Effector memory CD4-positive, alpha-beta T cell (primary cell): ENCODE measurements at places on chromosomes 12 and 14.

DNA sequence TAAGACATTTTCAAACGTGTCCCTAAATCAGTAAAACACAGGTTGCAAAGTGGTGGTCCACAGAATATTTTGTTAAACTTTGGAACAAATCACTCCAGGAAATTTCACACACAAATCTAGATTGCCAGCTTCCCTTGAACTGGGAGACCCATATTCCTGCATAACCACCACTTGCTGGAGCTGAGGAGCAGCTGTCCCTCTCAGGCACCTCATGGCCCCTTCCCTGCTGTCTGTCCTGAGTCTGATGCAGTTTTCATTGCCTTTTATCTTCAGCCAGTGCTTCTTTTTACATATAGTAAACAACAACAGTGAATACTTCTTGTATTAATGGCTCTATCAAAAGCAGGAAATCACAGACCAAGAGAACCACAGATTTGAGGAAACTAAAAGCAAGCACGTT, 289.3 kb downstream of the MED13L start:
- H3K36me3 ChIP-seq = peaks cover 50% of the 10 kb centered on the region
- no peaks in the 10 kb centered on the region for H3K4me1 ChIP-seq
- DNase-seq = no peak
- H3K27me3 ChIP-seq = no peaks in the 10 kb centered on the region
- no peak overlapping the region for H3K27ac ChIP-seq
- H3K4me3 ChIP-seq = no peak overlapping the region

DNA sequence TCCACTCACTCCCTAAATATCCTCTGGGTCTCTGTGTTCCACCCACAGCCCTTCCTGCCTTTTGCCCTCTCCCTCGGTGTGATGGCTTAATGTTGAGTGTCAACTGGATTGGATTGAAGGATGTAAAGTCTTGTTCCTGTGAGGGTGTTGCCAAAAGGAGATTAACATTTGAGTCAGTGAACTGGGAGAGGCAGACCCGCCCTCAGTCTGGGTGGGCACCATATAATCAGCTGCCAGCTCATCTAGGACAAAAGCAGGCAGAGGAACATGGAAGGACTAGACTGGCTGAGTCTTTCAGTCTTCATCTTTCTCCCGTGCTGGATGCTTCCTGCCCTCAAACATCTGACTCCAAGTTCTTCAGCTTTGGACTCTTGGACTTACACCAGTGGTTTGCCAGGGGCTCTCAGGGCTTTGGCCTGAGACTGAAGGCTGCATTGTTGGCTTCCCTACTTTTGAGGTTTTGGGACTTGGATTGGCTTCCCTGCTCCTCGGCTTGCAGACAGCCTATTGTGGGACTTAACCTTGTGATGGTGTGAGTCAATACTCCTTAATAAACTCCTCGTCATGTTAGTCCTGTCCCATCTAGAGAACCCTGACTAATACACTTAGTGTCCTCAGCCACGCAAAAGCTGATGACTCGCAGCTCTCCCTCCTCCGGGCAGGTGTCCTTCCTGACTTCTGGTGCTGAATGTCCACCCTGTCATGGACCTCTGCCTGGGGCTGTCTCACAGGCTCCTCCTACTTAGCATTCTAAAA, 5.9 kb downstream of the DGLUCY start:
- H3K27ac ChIP-seq = no peak overlapping the region
- H3K36me3 ChIP-seq = peaks cover 5% of the 10 kb centered on the region
- H3K27me3 ChIP-seq = no peaks in the 10 kb centered on the region
- peaks cover 49% of the 10 kb centered on the region for H3K4me1 ChIP-seq

DNA sequence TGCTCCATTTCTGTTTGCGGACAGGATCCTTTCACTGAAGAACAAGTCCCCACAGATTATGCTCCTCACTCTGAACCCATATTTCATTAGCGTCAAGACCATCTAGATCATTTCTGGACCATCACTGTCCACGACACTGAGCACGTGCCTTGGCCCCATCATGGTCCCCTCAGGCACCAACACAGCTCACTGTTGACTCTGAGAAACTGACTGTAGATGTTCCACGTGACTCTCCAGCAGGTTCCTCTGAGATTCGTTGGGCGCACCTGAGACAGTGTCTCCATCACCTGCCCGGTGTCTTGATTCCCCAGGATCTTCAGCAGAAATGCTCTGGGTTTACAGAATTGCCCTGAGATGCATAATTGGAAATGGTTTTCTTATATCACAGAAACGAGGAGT, 985.4 kb downstream of the TMEM121 start:
- H3K27ac ChIP-seq = peak overlapping the region; percentile 44
- H3K36me3 ChIP-seq = no peaks in the 10 kb centered on the region
- no peak for DNase-seq

GRCh38 chr14:34302654-34303053, 159.4 kb downstream of the SPTSSA start:
- no peaks in the 10 kb centered on the region for H3K27me3 ChIP-seq
- H3K4me1 ChIP-seq = no peaks in the 10 kb centered on the region

DNA sequence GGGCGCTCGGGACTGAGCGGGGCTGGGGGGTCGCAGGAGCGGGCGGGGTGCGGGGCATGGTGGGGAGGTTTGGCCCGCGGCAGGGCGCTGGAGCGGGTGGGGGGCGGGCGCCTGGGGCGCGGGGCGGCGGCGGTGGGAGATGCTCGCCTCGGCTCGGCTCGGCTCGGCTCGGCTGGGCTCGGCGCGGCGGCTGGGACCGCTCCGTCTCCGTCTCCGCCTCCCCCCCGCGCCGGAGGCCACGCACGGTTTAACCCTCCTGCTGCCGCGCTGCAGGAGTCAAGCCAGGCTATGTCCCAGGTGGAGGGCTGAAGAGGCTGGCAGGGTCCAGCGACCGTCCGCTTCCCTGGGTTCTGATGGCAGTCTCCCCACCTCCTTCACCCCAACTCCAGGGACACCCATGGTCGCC, at the start of gene PIANP:
TSS of gene PIANP (minus strand) at position 170 of the 406 bp plus-strand sequence. CDS start 2,754 bp downstream, outside the sequence.
- H3K36me3 ChIP-seq = no peaks in the 10 kb centered on the region
- H3K27me3 ChIP-seq = peaks cover 15% of the 10 kb centered on the region
- DNase-seq = peak; percentile 21
- H3K4me1 ChIP-seq = peaks cover 17% of the 10 kb centered on the region

DNA sequence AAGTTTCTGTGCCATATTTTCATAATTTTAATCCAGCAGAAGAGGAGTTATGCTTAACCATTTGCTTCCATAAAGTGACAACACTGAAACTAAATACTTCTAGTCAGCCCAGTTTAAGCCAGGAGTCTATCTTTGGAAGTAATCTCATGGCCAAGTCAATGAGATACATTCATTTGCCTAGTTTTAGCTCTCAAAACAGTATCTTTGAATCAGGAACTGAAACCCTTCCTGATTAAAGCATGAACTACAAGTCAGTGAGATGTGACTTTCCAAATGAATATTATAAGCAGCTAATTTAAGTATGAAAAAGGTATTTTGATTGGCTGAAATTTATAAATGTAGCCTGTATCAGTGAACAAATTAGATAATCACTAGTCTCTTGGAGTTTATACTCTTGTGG, 491.5 kb downstream of the SLC6A15 start:
- no peaks in the 10 kb centered on the region for H3K4me1 ChIP-seq
- DNase-seq = no peak
- H3K4me3 ChIP-seq = no peak overlapping the region
- H3K27me3 ChIP-seq = no peaks in the 10 kb centered on the region
- no peak overlapping the region for H3K27ac ChIP-seq

DNA sequence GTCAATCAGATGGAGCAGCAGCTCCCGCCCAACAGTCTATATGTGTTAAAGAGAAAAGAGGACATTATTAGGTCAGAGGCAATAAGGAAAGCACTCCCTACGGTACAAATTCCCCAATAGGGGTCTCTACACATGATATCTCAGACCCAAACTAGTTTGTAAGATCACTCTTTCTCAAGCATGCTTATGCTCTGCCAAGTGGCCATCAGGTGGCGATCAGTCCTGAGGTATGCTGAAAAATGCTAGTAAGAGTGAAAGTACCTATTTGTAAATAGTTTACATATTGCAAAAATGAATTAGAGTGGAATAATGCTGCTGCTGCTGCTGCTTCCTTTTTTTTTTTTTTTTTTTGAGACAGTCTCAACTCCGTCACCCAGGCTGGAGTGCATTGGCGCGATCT, 61.0 kb downstream of the CPM start:
- H3K4me3 ChIP-seq = no peak overlapping the region
- no peaks in the 10 kb centered on the region for H3K36me3 ChIP-seq
- no peaks in the 10 kb centered on the region for H3K4me1 ChIP-seq
- no peak for DNase-seq

DNA sequence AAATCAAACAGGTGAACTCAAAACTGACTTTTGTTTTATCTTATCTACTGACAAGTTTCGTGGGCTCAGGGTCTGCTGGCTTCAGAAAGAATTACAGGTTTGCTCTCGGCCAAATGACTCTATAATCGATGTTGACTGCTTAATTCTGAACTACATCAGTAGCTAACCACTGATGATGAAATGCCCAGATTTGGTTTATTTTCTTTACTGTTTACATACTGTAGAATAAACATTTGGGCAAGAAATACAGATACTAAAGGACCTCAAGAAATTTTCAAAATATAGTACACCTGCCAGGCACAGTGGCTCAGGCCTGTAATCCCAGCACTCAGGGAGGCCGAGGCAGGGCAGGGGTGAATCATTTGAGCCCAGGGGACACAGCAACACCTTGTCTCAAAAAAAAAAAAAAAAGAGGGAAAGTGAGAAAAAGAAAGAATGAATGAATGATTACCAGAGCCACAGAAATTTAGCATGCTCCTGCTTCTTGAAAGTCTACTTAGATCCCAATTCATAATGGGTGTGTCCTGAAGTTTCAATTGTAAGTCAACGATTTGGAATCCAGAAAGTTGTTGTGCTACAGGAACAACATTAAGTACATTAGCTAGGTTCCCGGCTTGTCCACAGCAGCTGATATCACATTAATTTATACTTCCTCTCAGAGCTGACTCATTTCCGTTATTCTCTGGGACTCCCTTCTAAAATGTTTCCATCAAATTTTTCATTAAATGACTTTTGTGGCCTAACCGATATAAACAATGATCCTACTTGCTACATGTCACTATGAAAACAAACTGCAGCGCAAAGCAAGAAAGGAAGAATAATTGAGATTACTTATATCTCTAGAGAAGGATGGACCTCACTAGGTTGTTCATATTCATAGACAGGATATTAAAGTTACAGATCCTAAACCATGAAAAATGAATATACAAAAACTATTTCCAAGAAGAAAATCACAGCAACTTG, 134.3 kb downstream of the MED13L start:
- H3K4me1 ChIP-seq = peaks cover 7% of the 10 kb centered on the region
- H3K4me3 ChIP-seq = no peak overlapping the region
- DNase-seq = no peak
- no peaks in the 10 kb centered on the region for H3K27me3 ChIP-seq

DNA sequence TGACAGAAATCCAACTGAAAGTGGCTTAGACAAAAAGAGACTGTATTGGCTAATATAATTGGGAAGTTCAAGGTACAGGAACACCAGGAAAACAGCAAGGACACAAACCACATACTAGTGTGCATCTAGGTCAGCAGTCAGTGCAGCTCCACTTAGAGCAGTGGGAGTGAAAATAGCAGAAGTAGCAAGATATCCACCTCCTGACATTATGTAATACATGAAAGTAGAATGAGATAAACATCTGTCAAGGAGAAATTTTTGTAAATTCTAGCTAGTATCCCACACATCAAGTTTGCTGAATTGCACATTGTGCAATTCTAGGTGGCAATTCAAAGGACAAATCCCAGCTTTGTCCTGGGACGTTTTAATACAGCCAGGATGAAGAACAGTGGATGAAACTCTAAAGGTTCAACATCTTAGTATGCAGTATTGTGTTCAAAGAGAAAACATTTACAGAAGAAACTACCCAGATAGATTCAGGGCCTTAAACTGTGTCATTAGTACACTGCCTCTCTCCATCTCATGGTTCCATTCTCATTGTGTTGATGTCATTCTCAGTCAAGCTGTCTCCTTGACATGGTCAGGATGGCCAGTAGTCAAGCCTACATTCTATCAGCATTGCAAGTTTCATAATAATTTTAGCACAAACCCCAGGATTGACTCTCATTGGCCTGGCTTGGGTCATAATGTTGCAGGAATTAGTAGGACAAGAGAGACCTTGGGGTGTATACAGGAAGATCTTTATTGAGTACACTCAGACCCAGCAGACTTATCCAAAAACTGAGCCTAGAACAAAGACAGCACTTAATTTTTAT, 56.8 kb downstream of the SDR9C7 start:
- no peak overlapping the region for H3K4me3 ChIP-seq
- DNase-seq = no peak
- no peaks in the 10 kb centered on the region for H3K27me3 ChIP-seq

GRCh38 chr12:40261937-40262336, 37.1 kb downstream of the LRRK2 start:
- no peak for DNase-seq
- no peaks in the 10 kb centered on the region for H3K27me3 ChIP-seq
- no peak overlapping the region for H3K27ac ChIP-seq
- no peaks in the 10 kb centered on the region for H3K4me1 ChIP-seq
- no peak overlapping the region for H3K4me3 ChIP-seq

GRCh38 chr14:70934502-70935134, 27.4 kb downstream of the PCNX1 start:
- no peaks in the 10 kb centered on the region for H3K27me3 ChIP-seq
- H3K4me1 ChIP-seq = peaks cover 14% of the 10 kb centered on the region
- peak overlapping the region; percentile 59 for H3K27ac ChIP-seq
- H3K36me3 ChIP-seq = no peaks in the 10 kb centered on the region

GRCh38 chr12:70543444-70543843, 93.8 kb downstream of the PTPRB start:
- DNase-seq = no peak
- no peak overlapping the region for H3K4me3 ChIP-seq
- H3K4me1 ChIP-seq = no peaks in the 10 kb centered on the region
- no peaks in the 10 kb centered on the region for H3K36me3 ChIP-seq
- no peaks in the 10 kb centered on the region for H3K27me3 ChIP-seq
- H3K27ac ChIP-seq = no peak overlapping the region

GRCh38 chr14:99156814-99157213, 115.2 kb downstream of the BCL11B start:
- H3K27me3 ChIP-seq = no peaks in the 10 kb centered on the region
- H3K36me3 ChIP-seq = no peaks in the 10 kb centered on the region
- H3K4me3 ChIP-seq = no peak overlapping the region
- H3K27ac ChIP-seq = no peak overlapping the region
- DNase-seq = no peak

GRCh38 chr12:113333877-113334785, 778 bp downstream of the SLC8B1 start:
- no peak for DNase-seq
- H3K36me3 ChIP-seq = peaks cover 19% of the 10 kb centered on the region
- peaks cover 11% of the 10 kb centered on the region for H3K4me1 ChIP-seq
- peak overlapping the region; percentile 53 for H3K27ac ChIP-seq
- H3K27me3 ChIP-seq = no peaks in the 10 kb centered on the region

DNA sequence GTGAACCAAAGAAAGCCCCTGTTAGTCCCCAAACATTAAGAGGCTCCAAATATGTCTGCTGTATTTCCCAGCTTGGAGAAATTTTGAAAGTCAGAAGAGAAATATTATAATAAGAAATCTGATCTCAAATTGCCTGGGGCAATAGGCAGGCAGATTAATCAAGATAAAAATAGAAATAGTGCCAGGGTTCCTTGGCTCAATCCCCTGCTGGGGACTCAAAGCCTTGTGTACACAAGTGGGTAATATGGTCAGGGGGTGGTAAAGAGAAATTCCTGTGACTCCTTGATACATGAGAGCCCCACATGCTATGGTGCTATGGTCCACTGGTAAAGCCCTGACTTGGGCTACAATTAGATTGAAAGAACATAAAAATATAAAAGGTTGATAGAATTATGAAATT, 41.3 kb upstream of the ARID2 start:
- no peaks in the 10 kb centered on the region for H3K36me3 ChIP-seq
- no peaks in the 10 kb centered on the region for H3K27me3 ChIP-seq
- H3K27ac ChIP-seq = no peak overlapping the region
- H3K4me3 ChIP-seq = no peak overlapping the region
- DNase-seq = no peak

GRCh38 chr14:68214431-68214830, 394.9 kb downstream of the RAD51B start:
- no peak overlapping the region for H3K4me3 ChIP-seq
- no peaks in the 10 kb centered on the region for H3K27me3 ChIP-seq
- H3K36me3 ChIP-seq = no peaks in the 10 kb centered on the region
- no peak overlapping the region for H3K27ac ChIP-seq
